ENCODE measurements at places on chromosomes 1 and 21. TPM values are rescaled to one million over a fixed set of nuclear protein-coding genes. Genes with fewer than 3 reads are reported as not detected.

DNA sequence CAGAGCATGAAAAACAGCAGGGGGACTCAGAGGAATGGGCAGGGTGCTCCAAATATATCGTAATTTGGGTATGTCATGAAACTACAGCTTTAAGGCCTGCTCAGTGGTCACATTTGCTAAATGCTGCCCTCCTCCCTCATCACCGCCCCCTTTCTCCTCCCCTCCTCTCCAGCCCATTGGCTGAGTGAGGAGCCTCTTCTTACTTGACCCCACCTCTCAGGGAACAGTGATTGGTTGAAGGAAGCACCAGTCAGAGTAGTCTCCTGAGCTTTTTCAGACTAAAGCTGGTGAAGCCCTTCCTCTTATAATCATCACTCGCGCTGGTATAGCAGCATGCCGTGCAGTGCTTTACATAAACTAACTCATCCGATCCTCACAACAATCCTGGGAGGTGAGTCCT lies 10.0 kb upstream of the TTC39A start:
- peaks cover 2% of the 10 kb centered on the region for H3K4me1 ChIP-seq
- no peaks in the 10 kb centered on the region for H3K36me3 ChIP-seq
- DNase-seq = no peak
- H3K27ac ChIP-seq = no peak overlapping the region

- H3K4me1 ChIP-seq = no peaks in the 10 kb centered on the region
- no peak for DNase-seq
- H3K4me3 ChIP-seq = no peak overlapping the region
- H3K27ac ChIP-seq = no peak overlapping the region
- no peaks in the 10 kb centered on the region for H3K36me3 ChIP-seq
Measured at GRCh38 chr1:160007577-160008200, 24.1 kb downstream of the PIGM start.

DNA sequence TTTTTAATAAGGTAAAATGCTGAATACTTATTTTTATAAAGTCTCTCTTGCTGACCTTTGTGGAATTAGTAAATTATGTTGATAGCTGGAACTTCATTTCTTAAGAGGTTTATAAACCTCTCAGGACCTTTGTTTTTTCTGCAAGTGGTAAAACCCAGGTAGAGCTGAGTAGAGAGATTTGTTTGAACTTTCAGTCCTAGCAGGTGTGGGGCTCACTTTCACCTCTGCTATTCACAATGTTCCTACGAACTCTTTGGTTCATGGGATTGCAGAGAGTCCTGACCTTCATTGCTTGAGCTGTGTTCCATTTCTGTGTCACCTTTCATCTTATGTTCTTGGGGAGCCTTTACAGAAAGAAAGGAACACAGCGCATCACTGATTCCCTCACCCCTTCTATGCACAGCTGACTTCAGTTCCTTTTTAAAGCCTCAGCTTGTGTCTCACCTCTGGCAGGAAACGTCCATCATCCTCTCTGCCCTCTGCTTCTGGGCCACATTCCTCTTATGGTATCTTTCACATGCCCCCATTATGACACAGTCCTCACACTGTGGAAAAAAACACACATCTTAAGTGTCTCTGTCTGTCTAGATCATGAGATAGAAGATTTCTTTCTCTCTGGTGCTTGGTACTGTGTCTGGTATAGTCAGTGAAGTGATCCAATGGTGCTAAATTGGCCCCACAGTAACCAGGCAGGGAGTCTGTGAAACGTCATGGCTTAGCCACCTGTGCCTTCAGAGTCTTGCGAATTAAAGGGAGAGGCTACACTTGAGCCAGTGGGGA lies 262.5 kb upstream of the B3GALT2 start:
- H3K27me3 ChIP-seq = no peaks in the 10 kb centered on the region
- DNase-seq = peak; percentile 55
- peak overlapping the region; percentile 93 for H3K27ac ChIP-seq
- H3K4me3 ChIP-seq = peak overlapping the region; percentile 3
- H3K4me1 ChIP-seq = peaks cover 26% of the 10 kb centered on the region

The GNAT2 gene
- total RNA-seq = 0.81 TPM

DNA sequence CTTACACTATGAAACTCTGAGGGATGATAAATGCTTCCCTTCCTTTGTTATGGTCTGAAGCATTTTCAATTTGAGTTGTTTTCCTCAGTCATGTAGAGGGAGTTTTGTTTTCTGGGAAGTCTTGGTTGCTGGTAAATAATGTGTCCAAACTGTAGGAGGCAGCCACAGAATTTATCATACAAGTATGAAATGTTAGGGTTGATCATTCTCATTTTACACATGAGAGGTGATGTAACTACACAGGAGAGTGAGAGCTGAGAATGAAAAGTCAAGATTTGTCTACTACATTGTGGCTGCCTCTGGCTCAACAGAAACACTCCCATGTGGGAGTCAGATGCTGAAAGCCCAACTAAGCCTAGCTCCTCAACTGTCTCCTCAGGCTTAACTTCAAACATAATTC lies 182.5 kb upstream of the SGIP1 start:
- peak overlapping the region; percentile 46 for H3K4me3 ChIP-seq
- peaks cover 48% of the 10 kb centered on the region for H3K36me3 ChIP-seq
- H3K4me1 ChIP-seq = peaks cover 96% of the 10 kb centered on the region
- peak overlapping the region; percentile 81 for H3K27ac ChIP-seq
- H3K27me3 ChIP-seq = no peaks in the 10 kb centered on the region
- no peak for DNase-seq

DNA sequence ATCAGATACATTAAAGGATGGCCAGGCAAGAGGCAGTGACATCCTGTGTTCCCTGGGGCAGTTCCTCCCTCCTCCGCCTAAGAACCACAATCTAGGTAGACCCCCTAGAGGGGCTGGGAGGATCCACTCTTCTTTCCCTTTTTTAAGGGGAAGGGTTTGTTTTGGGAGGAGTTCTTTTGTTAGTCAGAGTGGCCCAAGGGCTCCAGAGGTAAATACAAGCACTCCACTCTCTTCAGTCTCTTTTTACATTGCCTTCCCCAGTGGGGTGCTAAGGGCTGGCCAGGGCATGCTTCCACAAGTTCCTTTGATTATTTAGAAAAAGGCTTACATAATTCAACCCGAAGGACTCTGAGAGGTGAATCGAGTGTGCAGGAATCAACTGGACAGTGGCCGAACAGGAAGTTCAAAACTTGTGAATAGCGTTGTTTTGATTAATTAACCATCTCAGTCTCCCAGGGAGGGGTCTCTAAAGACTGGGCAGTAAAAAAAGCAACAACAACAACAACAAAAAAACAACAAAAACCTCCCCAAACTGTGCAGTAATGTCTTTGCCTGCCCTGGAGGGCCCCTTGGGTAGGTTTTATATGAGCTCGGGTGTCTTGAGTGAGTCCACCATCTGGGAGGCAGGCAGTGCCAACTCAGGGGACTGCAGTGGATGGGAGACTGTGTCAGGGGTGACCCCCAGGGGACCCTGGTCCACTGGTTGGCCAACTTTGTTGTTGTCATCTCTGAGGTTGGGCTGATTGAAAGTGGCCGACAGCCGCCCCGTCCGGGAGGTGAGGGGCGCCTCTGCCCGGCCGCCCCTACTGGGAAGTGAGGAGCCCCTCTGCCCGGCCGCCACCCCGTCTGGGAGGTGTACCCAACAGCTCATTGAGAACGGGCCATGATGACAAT lies 33.2 kb upstream of the ENO1 start:
- H3K4me3 ChIP-seq = no peak overlapping the region
- no peaks in the 10 kb centered on the region for H3K27me3 ChIP-seq
- H3K27ac ChIP-seq = peak overlapping the region; percentile 66
- peaks cover 39% of the 10 kb centered on the region for H3K4me1 ChIP-seq
- DNase-seq = no peak

- no peak for DNase-seq
- peaks cover 29% of the 10 kb centered on the region for H3K27me3 ChIP-seq
- H3K4me1 ChIP-seq = peaks cover 3% of the 10 kb centered on the region
- H3K36me3 ChIP-seq = no peaks in the 10 kb centered on the region
Measured at GRCh38 chr1:227951624-227952373, 4.1 kb upstream of the WNT9A start.

DNA sequence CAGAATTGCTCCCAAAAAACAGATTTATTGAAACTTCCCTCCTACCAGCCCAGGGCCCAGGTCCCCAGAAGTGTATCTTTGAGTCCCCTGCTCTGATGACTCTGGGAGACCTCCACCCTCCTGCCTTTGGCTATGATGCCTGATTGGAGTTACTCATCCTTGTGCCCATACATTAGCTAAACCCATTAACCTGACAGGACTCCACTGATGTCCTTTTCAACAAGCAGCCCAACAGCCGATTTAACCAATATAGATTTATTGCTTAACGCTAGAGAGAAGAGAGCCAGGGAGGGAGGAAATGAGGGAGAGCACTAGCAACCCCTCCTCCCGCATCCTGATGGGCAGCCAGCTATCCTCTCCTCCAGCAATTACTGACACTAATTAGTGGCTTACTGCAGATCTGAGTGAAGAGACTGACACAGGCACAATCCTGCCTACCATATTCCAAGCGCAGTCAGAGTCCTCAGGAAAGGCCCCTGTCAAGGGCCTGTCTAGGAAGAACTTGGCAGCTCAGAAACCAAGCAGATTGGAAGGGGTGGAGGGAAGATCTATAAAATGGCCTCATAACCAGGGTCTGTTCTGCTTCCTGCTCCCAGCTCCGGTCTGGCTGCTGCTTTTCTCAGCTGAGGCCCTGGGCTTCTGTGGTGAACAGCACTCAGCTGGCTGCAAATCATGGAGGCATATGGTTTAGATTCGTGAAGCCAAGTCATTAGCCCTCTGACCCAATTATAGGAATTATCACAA lies 484.5 kb upstream of the DAB1 start:
- DNase-seq = no peak
- H3K27me3 ChIP-seq = peaks cover 3% of the 10 kb centered on the region
- no peaks in the 10 kb centered on the region for H3K36me3 ChIP-seq
- no peaks in the 10 kb centered on the region for H3K4me1 ChIP-seq

The CNKSR1 gene
- total RNA-seq = 1.4 TPM

The ALDH4A1 gene
- 3.9 TPM for total RNA-seq

The CYP2J2 gene
- 0.83 TPM for total RNA-seq

GRCh38 chr1:8563944-8564537 lies 246.1 kb downstream of the SLC45A1 start:
- DNase-seq = no peak
- H3K36me3 ChIP-seq = no peaks in the 10 kb centered on the region
- peaks cover 25% of the 10 kb centered on the region for H3K4me1 ChIP-seq
- H3K27ac ChIP-seq = no peak overlapping the region
- no peaks in the 10 kb centered on the region for H3K27me3 ChIP-seq

GRCh38 chr1:99606306-99606705 lies 39.6 kb upstream of the PALMD start:
- no peaks in the 10 kb centered on the region for H3K4me1 ChIP-seq
- H3K27ac ChIP-seq = no peak overlapping the region
- H3K36me3 ChIP-seq = no peaks in the 10 kb centered on the region
- peaks cover 2% of the 10 kb centered on the region for H3K27me3 ChIP-seq
- H3K4me3 ChIP-seq = no peak overlapping the region

DNA sequence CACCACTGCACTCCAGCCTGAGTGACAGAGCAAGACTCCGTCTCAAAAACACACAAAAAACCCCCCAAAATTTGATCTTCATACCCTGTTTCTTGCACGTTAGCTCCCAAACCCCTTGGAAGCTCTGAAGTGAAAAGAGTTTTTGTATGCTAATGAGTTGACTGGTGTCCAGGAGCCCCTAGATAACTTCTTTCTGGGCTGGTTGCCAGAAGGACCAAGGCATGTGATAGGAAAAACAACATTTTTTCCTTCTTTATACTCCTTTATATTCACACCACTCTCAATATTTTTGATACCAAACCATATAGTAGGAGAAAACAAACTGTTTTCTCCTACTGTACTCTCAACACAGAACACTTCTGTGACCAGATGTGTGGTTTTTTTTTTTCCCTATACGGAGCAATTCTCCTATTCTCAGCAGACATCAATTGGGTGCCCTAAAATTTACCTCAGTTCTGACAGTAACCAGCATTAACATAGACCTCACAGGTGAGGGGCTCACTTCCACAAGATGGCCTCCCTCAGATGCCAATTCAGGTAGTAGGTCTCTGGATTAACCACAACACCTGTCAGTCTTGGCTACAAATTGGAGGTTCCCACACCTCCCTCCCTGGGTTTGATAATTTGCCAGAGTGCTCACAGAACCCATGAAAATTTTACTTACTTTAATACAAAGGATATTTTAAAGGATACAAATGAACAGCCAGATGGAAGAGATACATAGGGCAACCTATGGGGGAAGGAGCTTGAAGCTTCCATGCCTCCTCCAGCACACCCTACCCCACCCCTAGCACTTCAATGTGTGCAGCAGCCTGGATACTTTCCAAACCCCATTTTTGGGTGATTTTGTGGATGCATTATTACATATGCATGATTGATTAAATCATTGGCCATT lies 25.6 kb downstream of the ZYG11B start:
- H3K4me3 ChIP-seq = no peak overlapping the region
- peaks cover 11% of the 10 kb centered on the region for H3K4me1 ChIP-seq
- no peaks in the 10 kb centered on the region for H3K27me3 ChIP-seq
- H3K36me3 ChIP-seq = no peaks in the 10 kb centered on the region
- H3K27ac ChIP-seq = no peak overlapping the region
- no peak for DNase-seq

DNA sequence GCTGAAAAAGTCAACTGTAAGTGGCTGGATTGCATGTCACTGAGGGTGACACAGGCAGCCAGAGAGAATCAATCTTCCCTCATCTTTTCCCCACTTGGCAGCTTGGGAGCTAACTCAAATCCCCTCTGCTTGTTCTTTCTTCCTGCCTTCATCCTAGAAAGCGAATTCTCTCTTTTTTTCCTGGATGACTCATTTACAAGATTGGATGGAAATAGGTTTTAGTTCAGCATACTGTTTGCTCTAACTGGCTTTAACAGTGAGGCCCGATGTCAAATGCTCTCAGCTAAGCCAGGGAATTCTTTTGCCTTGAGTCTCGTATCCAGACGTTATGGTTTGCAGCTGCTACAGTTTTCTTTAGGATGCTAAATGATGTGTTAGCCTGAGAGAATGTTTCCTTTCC lies 72.7 kb downstream of the HUNK start:
- DNase-seq = no peak
- peaks cover 3% of the 10 kb centered on the region for H3K4me1 ChIP-seq
- no peak overlapping the region for H3K4me3 ChIP-seq
- H3K27ac ChIP-seq = no peak overlapping the region
- H3K27me3 ChIP-seq = peaks cover 4% of the 10 kb centered on the region

DNA sequence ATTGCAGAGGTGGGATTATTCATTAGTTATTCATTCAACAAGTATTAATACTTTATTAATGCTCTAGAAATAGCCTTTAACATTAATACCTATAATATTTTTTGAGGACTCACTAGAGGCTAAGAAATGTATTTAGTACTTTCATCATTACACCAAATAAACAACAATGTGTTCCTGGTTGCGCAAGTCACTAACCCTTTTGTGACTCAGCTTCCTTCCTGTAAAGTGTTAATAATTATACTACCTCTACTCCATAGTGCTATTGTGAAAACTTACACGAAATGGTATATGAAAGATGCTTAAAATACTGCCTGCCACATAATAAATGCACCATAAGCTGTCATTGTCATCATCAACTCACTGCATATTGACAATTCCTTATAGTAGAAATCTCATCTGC lies 431.0 kb downstream of the DPYD start:
- no peaks in the 10 kb centered on the region for H3K27me3 ChIP-seq
- H3K4me1 ChIP-seq = no peaks in the 10 kb centered on the region
- no peak overlapping the region for H3K4me3 ChIP-seq
- H3K27ac ChIP-seq = no peak overlapping the region

The GPR161 gene
- 0.16 TPM for total RNA-seq

The OR14K1 gene
- not detected for total RNA-seq

The PTAFR gene
- 0.25 TPM for total RNA-seq

Measured in activated CD8-positive, alpha-beta T cell treated with anti-CD3 and anti-CD28 coated beads for 36 hours (primary cell).